Stimulated activated CD4-positive, alpha-beta T cell treated with anti-CD3 and anti-CD28 coated beads, TNF-alpha, amount 100 ng/mL, for 1 hour (primary cell): ENCODE measurements at places on chromosomes 5 and 9.

DNA sequence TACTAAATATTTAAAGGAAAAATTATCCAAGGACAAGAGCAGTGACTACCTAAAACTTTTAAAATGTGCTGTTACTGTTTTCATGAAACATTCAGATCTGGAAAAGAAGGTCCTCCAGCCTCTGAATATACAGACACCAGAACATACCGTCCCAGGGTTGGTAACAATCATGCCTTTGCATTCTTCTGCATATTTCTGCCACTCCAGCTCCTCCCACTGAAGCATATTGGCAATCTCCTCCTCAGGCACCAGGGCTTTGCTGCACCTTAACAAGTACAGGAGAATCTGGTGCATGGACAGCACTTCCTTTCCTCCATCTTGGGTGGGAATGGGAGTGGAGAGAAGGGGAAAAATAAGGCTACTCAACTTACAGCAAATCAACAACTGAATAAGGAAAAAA lies 60.0 kb downstream of the DROSHA start:
- no peak for DNase-seq

GRCh38 chr9:119264165-119264564 lies 105.1 kb downstream of the BRINP1 start:
- DNase-seq = no peak

DNA sequence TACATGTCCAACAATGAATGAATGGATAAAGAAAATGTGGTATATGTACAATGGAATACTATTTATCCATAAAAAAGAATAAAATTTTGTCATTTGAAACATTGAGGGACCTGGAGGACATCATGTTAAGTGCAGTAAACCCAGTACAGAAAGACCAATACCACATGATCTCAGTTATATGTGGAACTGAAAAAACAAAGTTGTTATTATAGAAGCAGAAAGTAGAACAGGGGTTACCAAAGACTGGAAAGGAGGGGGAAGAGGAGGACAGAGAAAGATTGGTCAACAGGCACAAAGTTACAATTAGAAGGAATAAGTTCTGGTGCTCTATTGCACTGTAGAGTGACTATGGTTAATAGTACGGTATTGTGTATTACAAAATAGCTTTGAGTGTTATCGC lies 233.8 kb downstream of the SEMA6A start:
- DNase-seq = no peak

DNA sequence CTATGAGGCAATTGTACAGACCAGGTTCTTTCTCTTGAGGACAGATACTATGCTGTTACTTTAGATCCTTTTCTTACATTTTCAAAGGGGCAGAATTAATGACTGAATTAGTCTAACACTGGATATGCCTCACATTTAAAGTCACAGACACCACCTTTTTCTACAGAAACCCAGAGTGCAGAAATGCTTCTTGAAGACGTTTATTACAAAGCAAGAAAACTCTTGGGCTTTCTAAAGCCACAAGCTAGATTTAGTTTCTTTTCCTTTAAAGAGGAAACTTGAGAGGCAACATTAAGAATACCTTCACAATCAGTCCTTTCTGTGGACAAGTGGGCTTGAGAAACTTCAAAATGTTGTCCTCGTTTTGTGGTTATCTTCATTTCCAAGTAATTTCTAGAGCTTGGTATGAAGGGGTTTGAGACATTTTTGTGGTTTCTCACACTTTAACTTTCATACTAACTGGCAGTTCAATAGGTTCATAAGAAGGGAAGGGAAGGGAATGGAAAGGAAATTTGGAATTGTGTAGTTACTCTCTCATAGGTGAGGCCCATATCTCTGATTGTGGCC lies 527.4 kb downstream of the RASEF start:
- DNase-seq = no peak

DNA sequence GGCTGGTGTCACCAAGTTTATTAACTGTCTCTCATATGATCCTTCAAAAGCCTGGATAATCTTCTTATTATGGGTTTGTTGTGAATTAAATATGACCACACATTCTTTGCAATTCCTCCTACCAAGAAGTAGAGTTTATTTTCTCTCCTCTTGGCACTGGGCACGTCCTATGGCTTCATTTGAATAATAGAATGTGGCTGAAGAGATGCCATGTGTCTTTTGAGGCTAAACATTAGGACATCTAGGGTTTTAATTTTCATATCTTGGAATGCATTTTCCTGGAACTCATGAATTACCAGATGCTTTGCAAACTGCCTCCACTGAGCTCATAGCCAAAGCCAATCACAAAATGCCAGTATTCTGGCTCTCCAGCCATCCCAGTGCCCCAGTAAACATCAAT lies 19.9 kb upstream of the SCGB3A2 start:
- DNase-seq = no peak

GRCh38 chr5:107743373-107744000 lies 72.8 kb upstream of the EFNA5 start:
- no peak for DNase-seq

- DNase-seq = no peak
Observed at GRCh38 chr5:131396015-131396414, 132.2 kb downstream of the CDC42SE2 start.

- DNase-seq = no peak
Observed at GRCh38 chr5:131607418-131607817, 27.6 kb downstream of the RAPGEF6 start.

DNA sequence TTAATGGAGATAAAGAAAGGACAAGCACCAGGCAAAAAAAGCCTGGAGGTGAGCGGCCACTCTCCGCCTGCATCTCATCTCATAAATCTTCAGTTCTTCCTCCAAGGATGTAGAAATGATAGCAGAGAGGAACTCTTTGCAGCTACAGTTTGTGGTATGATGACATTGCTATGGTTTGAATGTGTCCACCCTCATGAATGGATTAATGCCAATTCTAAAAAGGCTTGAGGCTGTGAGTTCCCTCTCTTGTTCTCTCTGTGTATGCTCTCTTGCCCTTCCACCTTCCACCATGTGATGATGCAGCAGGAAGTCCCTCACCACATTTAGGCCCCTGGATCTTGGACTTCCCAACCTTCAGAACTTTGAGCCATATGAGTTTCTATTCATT lies 126.4 kb downstream of the SPOCK1 start:
- no peak for DNase-seq

DNA sequence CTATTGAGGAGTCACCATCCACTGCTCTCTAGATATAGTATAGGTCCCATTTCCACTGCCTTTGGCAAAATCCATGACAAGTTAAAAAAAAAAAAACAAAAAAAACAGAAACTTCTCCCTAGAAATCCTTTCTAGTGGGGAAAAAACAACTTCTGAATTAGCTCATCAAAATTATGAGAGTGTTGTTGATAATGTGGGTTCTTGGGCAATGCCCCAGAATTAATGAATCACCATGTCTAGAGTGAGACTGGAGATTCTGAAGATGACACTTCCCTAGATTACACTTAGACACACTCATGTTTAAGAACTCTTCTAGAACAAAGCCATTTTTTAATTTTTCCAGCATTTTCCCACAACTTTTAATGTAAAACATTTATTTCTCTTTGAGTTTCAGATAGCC lies 728.0 kb upstream of the C9orf72 start:
- no peak for DNase-seq
